ENCODE measurements at places on chromosomes 11 and 22.

DNA sequence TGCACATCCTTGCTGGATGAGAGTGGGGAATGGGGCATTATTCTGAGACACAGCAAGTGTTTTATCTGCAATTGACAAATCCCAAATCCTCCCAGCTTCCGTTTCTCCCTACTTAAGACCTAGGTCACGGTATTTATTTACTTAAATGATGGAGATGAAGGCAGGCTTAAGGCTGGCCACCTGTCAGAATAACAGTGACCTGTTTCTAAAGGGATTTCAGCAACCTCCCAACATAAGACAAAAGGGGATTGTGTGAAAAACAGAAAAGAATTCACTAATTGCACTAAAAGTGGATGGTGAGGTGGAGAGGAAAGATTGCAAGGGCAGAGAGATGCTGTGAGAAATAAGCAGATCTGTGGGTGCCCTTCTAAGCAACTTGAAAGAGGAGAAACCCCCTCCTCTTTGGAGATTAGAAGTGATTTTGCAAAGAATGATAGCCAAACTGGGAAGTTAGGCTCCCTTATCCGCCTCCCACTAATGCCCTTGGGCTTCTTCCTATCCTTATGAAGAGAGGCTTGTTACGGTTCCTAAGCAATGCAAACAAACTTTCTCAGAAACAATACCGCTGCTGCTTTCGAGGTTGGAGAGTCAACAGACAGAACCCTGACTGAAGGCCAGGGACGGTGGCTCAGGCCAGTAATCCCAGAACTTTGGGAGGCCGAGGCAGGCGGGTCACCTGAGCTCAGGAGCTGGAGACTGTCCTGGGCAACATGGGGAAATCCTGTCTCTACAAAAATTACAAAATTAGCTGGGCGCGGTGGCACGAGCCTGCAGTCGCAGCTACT lies 84.3 kb downstream of the ARL14EP start:
- ATAC-seq: no peak

DNA sequence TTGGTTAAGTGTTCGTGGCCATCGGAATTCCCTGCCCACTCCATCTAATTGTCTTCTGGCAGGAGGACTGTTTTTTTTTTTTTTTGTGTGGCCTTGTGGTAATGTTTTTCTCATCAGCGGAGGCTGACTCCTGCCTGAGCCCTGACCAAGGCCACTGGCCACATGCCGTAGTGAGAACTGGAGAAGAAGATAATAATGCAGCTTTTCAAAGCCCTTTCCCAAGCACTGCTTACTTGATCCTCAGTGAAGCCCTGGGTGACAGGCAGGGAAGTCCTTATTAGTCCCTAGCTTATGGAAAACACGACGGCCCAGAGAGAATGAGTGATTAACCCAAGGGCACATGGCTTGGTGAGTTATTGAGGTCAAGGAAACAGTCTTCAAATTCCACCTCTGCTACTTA lies 71.2 kb downstream of the ADM start:
- no peak for ATAC-seq

- no peak for ATAC-seq
These were observed 13.6 kb downstream of the PNPLA5 start for GRCh38 chr22:43878079-43878795.

GRCh38 chr22:34904486-34904885 lies 161.5 kb upstream of the ISX start:
- ATAC-seq: no peak

GRCh38 chr11:128323381-128323780 lies 264.0 kb downstream of the ETS1 start:
- ATAC-seq: no peak

- no peak for ATAC-seq
These were observed 161.6 kb upstream of the SESN3 start for GRCh38 chr11:95392644-95393043.

GRCh38 chr11:95104856-95105255 lies 15.2 kb downstream of the ENDOD1 start:
- ATAC-seq: no peak

DNA sequence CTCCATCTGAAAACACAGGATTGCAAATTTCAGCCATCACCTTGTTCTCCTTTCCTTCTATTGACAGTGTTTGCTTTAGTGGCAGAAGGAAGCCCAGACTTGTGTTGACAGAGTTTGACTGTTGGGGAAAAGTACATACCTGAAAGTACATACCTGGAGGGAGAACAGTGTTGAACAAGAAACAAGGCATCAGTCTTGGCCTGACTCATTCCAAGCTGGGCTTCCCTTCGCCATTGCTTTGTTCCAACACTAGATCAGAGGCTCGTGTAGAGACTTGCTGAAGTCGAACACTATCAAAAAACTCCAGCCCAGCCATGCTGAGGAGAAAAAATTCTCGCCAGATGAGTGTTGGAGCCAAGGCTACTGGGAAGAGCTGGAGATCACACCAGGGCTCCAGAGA lies 133.4 kb downstream of the BBOX1 start:
- no peak for ATAC-seq

- ATAC-seq: no peak
These were observed 121.7 kb downstream of the FEZ1 start for GRCh38 chr11:125374398-125374797.

DNA sequence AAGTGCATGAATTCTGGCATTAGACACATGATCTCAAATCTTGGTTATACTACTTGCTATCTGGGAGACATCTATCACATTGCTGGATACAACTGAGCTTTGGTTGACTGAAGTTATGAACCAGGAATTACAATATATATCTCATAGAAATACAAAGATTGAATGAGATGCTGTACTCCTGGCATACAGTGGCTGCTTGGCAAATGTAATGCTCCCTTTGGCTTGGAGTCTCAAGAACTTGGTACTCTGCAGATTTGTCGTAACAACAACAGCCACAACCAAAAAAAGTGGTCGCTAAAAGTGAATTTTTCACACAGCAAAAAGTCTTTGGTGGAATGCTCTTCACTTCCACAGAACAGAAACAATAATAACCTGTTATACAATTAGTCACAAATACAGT lies 1082.6 kb downstream of the DLG2 start:
- ATAC-seq: no peak

DNA sequence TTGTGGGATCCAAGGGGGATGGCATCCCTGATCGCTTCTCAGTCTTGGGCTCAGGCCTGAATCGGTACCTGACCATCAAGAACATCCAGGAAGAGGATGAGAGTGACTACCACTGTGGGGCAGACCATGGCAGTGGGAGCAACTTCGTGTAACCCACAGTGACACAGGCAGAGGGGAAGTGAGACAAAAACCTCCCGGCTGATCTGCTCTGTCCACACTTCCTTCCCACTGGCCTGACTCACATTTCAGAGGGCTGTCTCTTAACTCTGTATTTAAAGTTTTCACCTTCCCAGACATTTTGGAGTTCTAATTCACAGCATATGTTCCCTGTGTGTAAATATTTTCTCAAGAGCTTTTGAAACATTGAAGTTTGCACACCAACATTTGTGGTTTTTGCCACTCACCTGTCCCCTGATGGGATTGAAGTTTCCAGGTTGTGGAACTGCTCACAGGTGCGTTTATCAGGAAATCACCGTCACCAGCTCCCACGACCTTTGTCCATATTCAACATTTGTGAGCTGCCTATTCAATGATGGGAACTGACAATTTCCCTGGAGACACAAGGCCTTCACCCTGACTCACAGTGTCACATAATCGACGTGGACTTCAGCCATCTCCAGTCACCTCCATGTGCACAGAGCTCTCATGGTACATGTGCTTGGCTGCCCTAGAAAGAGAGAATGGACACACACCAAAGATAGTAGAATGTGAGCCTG lies 99.2 kb downstream of the VPREB1 start:
- peak; percentile 44 for ATAC-seq

GRCh38 chr11:57094181-57094935 lies 87.4 kb upstream of the LRRC55 start:
- ATAC-seq: no peak

DNA sequence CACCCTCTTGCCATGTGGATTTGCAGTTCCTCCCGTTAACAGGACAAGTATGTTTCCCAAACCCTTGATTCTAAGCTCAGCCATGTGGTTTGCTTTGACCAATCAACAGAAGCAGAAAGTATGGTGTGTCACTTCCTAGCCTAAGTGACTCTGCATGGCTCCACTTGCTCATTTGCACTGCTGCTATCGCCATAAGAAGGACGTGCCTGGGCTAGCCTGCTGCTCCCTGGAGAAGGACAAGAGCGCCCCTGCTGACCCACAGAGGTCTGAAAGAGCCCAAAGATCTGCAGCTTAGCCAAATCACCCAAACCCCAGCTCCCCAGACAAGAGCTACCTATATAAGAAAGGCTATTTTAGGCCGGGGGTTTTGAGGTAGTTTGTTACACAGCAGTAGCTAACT lies 18.0 kb downstream of the TBRG1 start:
- ATAC-seq: no peak

- peak; percentile 88 for ATAC-seq
These were observed 233.0 kb downstream of the FAM76B start for GRCh38 chr11:95556342-95557163.

GRCh38 chr22:50403701-50404101 lies 60.6 kb downstream of the PPP6R2 start:
- no peak for ATAC-seq

DNA sequence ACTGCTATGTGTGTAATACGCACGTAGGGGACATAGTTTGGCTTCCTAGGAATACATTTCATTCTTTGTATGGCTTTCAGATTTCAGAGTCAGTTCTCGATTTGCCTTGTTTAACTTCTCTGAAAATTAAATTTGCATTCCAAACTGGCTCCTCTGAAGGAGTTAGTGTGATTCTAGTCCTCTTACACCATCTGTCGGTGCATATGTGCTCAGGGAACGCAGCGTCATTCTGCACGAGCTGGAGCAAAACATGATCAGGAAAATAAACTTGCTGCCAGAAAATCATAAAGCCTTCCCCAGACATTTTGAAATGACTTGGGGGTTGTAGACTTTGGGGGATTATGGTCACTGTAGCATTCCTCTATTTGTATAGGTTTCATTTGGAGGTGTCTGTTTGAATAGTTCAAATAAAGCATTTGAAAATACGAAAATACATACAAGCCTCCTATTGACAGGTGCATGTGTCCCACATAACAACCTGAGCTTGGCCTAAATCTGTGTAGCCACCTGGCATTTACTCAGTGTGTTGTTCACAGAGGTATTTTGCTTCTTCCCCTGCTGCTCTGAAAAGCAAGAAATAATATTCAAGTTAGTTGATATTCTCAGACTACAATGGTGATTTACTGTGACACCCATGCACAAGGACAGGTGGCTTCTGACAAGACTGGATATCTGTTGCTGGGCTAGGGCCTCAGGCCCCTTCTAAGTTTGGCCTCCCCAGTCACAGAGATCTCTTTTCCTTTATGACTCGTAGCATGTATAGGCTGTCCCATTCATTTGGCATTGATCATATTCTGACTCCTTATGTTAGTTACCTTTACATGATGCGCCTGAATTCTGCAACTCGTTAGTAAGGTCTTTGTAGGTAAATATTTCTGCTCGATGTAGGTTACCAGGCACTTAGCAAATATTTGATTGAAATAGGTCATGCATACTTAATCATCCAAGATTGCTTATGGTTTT lies 81.6 kb upstream of the SORL1-AS1 start:
- ATAC-seq: no peak

- ATAC-seq: no peak
These were observed 4.8 kb downstream of the ATG16L2 start for GRCh38 chr11:72818971-72819370.

DNA sequence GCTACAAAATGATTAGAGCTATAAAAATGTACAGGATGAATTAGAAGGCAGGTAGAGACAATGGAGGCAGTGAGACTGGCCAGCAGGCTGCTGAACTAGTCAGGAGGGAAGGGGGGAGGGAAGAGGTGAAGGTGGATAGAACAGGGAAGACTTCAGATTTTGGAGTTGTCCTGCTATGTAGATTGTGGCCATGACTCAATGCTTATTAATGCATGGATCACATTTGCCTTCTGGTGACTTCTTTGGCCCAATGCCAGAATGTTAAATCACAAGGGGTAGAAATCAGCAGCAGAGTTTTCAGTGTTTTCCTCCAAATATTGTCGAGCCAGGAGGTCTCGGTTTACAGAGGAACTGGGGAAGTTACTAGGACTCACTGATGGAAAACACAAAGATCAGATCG lies 346.6 kb downstream of the AASDHPPT start:
- no peak for ATAC-seq

- ATAC-seq: no peak
These were observed 5.5 kb upstream of the DUSP18 start for GRCh38 chr22:30673136-30673535.

GRCh38 chr22:30556388-30556787 lies 9.8 kb upstream of the SEC14L6 start:
- ATAC-seq: no peak

DNA sequence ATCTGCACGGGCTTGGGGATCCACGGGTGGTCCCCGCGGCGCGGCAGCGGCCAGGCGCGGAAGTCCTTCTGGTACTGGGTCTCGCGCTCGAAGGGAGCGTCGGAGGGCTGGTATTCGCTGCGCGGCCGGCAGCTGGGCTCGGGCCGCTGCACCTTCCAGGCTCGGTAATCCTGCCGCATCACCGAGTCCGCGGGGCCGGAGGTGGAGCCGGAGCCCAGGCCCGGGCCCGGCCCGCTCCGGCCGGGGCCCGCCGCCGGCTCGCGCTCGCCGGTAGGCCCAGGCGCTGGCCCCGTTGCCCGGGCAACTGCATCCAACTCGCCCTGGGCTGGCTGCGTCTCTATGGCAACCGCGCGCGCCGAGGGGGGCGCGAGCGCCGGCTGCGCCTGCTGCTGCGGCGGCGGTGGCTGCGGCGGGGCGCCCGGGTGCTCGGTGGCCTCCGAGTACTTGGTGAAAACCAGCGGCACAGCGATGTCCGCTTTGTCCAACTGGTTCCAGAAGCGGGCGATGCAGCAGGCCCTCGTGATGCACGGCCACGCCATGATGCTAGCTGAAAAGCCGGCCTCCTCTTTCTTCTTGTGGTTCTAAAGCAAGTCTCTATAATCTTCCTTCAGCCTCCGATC lies 897 bp downstream of the MAP6 start:
- peak; percentile 33 for ATAC-seq

GRCh38 chr11:2207212-2207611 lies 35.6 kb upstream of the TH start:
- no peak for ATAC-seq

DNA sequence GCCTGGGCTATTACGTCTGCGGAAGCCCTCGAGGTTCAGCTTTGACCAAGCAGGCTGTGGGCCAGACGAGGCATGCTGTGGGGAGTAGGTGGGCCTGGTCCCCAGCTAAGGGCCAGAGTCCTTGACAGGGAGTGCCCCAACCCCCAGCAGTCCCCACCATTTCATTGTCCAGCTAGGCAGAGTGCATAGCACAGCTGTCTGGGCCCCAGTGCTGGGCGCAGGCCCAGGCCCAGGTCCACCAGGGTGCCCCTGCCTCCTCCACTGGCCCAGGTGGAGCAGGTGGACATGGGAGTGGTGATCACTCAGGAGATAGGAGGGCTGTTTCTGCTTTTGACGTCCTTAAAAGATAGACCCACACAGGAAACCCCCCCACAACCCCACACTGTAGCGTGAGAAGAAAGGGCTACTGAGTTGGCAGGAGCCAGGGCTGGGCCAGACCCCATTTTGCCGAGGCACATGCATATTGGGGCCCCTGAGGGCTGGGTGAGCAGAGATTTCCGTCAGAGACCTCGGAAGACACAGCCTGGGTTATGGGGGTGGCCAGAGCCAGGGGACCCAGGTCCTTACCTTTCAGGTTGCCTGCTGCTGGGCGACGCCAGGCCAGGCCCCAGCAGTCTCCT lies 11.7 kb upstream of the SUSD2 start:
- ATAC-seq: no peak

All from activated CD4-positive, CD25-positive, alpha-beta regulatory T cell treated with anti-CD3 and anti-CD28 coated beads, Interleukin-2, amount 50 U/mL, for 24 hours (primary cell).